ENCODE measurements at places on chromosomes 3 and 15. TPM values are rescaled to one million over a fixed set of nuclear protein-coding genes. Genes with fewer than 3 reads are reported as not detected.
A peak's percentile ranks its signal among the peaks of the same experiment; 100 is the strongest.

DNA sequence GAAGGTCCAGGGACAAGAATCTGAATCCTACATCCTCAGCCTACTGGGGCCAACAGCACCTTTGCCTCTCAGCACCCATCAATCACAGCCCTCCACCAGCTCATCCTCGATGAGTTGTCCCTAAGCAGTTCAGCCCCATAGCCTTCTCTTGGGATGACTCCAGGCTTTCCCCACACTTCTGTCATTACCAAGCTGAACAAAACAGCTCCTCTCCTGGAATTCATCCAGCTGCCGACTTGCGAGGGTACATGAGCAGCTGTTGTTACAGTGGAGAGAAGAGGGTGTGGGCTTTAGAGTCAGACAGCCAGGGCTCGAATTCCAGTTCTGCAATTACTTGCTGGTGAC, 69.0 kb upstream of the THBS1 start:
- no peak for DNase-seq

GRCh38 chr15:97096303-97096835, 765.9 kb downstream of the NR2F2 start:
- no peak for DNase-seq

The LRRC2 gene
- 2.4 TPM for polyA plus RNA-seq

DNA sequence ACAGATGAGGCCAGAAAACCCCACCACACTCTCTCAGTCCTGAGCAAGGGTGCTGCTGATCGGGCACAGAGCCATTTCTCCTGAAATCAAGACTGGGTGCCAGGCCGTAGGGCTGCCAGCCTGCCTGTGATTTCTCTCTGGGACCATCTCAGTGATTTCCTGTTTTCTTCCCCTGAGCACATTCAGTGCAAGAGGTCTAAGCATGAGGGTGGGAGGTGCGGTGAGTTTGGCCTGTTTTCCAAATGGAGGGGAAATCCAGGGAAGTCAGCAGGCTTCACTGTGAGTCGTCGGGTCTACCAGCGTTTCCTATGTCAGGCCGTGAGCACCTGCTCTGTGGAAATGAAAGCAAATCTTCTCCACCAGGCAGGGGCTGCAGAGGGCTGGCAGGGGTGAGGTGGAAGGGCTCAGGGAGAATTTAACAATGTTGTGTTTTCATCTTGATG, 82.3 kb downstream of the ST6GAL1 start:
- DNase-seq: no peak

The CCDC54 gene
- 0.17 TPM for polyA plus RNA-seq

DNA sequence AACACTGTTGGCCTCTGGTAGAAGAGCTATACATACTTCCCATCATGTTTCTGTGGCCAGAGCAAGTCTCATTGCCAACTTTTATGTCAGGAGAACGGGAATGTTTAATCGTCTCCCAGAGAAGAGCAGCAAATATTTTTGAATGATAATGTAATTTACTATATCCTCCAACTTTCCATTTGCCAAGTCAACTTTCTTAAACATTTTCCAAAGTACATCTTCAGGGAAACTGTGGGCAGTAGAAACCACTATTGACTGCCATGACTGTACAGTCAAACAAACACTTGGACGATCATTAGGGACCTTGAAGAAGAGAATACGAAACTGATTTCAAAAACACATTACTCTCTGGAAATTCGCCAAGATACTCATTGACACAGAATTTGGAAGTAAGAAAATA, 201.5 kb downstream of the GABRB3 start:
- DNase-seq: no peak

DNA sequence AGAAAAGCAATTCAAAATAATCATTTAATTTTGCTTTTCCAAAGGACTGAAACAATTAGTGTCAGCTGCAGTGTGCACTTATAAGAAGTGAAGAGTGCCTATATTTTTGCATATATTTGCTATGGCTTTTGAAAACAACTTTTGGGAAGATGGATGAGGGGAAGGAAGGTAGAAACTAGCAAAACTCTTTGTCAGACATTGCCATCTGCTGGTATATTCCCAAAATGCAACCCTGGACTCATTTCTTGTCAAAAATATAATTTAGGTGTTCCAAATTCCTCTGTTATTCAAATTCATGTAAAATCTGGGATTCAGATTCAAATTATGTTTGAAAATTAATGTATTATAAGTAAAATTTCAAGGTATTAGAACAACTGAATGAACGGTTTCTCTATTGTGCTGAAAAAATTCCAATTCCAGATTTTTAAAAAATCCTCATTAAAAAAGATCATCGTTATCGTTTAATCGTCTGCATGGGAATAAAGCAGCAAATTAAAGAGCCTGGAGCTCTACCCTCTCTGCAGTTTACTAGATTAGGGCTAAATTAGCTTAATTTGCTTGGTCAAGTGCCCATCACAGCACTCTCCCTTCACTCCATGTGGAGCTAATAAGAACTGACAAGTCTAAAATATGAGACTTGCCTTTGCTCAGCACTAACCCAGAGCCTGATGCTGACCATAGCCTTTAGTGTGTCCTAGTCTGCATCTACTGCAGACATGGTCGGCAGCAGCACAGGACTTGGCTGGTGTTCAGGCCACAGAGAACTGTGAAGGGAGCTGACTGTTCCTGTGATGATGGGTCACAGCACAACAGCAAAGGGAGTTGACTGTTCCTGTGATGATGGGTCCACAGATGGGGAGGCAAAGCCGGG, 67.9 kb upstream of the MITF start:
- no peak for DNase-seq

The TRH gene
- 0.44 TPM for polyA plus RNA-seq

DNA sequence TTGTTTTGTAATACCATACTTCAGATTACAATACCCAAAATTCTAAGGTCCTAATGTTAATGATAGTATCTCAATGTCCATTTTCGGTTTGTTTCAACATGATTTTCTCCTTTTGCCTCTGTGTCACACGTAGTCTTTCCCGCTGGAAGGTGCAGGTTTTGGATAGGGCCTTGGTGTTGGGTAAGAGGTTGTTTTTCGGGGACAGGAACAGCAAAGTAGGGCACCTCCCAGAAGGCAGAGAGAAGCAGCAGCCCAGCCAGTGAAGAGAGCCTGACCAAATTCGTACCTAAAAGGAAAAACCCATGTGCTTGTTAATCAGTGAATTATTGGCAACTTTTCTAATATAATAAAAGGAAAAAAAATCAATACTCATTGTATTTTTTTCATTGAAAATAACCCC, 14.1 kb downstream of the CLDN1 start:
- no peak for DNase-seq

- no peak for DNase-seq
These were observed 2.7 kb upstream of the ARNT2 start for GRCh38 chr15:80401456-80401855.

DNA sequence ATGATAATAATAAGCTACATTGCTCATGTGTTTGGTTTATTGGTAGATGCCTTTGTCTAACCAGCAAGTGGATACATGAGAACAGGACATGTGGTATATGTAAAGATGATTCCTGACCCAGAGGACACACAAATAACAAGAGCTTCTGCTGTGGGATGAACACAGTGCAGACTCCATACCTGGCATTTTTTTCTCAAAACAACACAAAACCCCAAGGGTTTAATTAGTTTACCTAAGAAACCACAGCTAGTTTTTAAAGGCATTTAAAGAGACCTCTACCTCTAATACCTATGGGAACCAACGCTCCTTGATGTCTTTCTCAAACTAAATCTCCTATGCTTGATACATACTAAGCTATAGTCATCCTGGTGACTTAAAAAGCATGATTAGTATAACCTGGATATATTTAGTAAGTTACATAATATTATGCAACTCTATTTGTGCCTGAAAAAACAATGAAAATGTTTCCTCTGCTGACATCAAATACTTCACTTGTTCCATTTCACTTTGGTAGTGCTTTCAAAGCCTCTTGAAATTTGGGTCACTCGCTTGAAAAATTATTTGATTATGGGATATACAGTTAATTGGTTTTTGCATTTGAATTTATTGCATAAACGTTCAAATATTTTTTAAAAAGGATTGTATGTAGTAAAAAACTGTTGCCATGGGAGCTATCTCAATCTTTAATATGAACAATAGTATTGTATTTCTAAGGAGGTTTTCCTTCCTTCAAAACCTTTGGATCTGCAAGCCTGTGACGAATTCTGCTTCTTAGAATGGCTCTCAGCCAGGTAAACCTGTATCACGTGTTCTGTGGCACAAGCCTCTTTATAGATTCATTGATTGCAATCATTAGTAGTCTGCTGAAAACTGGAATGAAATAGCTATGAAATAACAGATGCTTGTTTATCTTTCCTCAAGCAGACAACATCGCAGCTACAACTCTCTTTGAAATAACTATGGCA, 233.0 kb upstream of the KCNMB2 start:
- DNase-seq: no peak

- DNase-seq: no peak
These were observed 33.5 kb downstream of the MYL3 start for GRCh38 chr3:46829699-46830208.

GRCh38 chr15:40737048-40737447, 18.0 kb downstream of the RMDN3 start:
- no peak for DNase-seq

DNA sequence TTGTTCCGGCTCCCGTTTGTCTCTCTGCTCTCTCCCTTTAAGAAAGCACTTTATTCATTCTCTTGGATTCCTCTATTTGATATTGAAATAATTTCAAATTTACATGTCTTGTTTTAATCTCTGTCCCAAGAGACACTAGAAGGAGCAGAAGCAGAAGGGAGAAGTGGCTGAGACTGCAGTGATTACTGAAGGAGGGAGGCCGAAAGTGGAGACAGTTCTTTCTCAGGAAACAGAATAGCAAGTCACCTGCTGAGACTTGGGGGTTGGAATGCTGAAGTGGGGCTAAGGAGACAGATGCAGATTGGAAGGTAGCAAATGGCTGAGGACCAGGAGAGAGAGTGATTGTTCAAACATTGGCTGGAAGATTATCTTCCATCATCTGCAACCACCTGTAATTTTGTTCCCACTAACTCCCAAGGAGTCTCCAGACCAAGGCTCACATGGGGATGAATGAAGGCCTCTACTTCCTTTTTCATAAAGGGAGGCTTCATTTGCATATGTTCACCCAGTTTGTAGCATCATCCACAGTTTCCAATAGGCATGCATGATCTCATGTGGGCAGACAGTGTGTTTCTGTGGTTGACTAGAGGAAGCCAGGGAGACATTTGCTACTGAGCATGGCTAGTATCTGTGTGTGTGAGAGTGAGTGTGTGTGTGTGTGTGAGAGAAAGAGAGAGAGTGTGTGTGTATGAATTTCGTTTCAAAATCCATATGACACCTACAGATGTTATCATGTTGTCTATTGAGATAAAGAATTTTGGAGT, 24.0 kb downstream of the LTF start:
- DNase-seq: no peak

The PLA1A gene
- 7.1 TPM for polyA plus RNA-seq

The CEP152 gene
- 9.4 TPM for polyA plus RNA-seq

The AMIGO3 gene
- polyA plus RNA-seq: 1.8 TPM

DNA sequence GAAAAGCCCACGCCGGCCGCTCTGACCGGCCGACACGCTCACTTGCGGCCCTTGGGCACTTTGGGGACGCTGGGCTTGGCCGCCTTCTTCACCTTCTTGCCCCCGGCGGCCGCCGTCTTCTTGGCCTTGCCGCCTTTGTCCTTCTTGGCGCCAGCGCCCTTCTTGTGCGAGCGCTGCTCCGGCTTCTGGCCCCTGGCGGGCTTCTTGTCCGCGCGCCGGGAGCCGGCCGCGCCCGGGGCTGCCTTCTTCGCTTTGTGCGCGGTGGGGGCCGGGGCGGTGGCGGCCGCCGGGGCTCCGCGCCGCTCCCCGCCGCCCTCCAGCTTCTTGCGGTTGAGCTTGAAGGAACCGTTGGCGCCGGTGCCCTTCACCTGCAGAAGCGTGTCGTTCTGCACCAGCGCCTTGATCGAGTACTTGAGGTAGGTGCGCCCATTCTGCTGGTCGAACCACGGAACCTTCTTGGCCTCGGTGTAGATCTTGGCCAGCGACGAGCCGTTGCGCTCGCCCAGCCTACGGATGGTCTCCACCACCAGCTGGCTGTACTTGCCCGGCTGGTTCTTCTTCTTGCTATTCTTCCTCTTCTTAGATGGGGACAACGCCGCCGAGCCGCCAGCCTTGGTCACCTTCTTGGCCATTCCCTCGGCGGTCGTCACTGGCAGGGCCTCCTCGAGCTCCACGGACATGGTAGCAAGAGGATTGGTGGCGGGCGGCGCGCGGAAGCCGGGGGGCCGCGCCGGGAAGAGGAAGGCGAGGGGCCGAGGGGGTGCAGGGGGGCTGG, 36.7 kb downstream of the HMCES start:
- no peak for DNase-seq

GRCh38 chr3:58563386-58564035, 13.7 kb downstream of the FAM107A start:
- DNase-seq: no peak

The CRYGS gene
- polyA plus RNA-seq: 11.2 TPM

GRCh38 chr3:115698851-115699591, 75.7 kb downstream of the GAP43 start:
- peak; percentile 23 for DNase-seq

The CMTM8 gene
- 10.9 TPM for polyA plus RNA-seq

GRCh38 chr15:72797834-72798233, 14.3 kb upstream of the ADPGK start:
- DNase-seq: no peak

- DNase-seq: no peak
These were observed 28.8 kb downstream of the MECOM start for GRCh38 chr3:169634618-169635236.

The CCDC39 gene
- polyA plus RNA-seq: 10.9 TPM

GRCh38 chr15:34755419-34755773, 598 bp upstream of the GJD2 start:
- no peak for DNase-seq

The SOX2 gene
- 0.68 TPM for polyA plus RNA-seq

GRCh38 chr3:4722103-4722502, 229.0 kb downstream of the ITPR1 start:
- no peak for DNase-seq

GRCh38 chr15:58078591-58078990, 13.1 kb upstream of the ALDH1A2 start:
- no peak for DNase-seq

GRCh38 chr3:45551214-45552010, 43.1 kb upstream of the LIMD1 start:
- no peak for DNase-seq

The APBA2 gene
- polyA plus RNA-seq: 15.2 TPM

DNA sequence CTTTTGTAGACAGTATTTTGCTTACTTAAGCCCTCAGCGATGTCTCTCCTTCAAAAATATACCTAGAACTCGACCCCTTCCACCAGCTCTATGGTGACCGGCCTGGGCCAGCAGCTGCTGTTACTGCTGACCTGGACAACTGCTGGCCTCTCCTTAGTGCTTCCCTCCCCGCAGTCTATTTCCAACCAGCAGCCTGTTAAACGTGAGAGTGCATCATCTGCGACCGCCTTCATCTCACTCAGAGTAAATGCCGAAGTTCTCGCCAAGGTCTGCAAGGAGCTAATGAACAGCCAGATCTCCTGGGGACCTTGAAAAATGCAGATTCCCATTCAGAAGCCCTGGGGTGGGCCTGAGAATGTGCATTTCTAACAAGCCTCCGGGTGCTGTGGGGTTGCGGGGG, 86.7 kb downstream of the RPLP1 start:
- DNase-seq: no peak

GRCh38 chr15:20348900-20349773, 192.5 kb downstream of the GOLGA6L6 start:
- no peak for DNase-seq

All from renal cortex interstitium (tissue), 15 donors.